CD4-positive, CD25-positive, alpha-beta regulatory T cell (primary cell): ENCODE measurements at places on chromosomes 16 and 17. TPM values are rescaled to one million over a fixed set of nuclear protein-coding genes. Genes with fewer than 3 reads are reported as not detected.

- peaks cover 10% of the 10 kb centered on the region for H3K36me3 ChIP-seq
- no peak for DNase-seq
- no peak overlapping the region for H3K4me3 ChIP-seq
- H3K4me1 ChIP-seq, result peaks cover 1% of the 10 kb centered on the region
Observed at GRCh38 chr17:17060001-17060922, 18.0 kb downstream of the MPRIP start.

DNA sequence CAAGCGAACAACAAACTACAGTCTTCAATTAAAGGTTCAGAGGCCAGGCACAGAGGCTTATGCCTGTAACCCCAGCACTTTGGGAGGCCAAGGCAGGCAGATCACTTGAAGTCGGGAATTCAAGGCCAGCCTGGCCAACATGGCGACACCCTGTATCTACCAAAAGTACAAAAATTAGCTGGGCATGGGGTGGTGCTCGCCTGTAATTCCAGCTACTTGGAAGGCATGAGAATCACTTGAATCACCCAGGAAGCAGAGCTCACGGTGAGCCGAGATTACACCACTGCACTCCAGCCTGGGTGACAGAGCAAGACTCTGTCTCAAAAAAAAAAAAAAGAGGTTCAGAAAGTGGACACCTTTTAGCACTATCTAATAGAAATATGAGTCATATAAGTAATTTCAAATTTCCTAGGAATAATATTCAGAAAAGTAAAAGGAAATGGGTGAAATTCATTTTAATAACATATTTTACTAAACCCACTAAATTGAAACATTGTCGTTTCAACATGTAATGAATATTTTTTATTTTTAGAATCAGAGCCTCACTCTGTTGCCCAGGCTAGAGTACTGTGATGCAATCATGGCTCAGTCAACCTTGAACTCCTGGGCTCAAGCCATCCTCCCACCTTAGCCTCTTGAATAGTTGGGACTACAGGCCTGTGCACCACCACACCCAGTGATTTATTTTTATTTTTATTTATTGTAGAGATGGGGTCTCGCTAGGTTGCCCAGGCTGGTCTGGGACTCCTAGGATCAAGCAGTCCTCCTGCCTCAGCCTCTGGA, 15.2 kb upstream of the MARCHF10 start:
- H3K4me1 ChIP-seq, result no peaks in the 10 kb centered on the region
- no peak for DNase-seq
- H3K27me3 ChIP-seq, result peaks cover 4% of the 10 kb centered on the region

GRCh38 chr17:64732336-64733006, 70.4 kb upstream of the SMURF2 start:
- no peaks in the 10 kb centered on the region for H3K27me3 ChIP-seq
- H3K27ac ChIP-seq, result no peak overlapping the region
- H3K36me3 ChIP-seq, result no peaks in the 10 kb centered on the region
- H3K4me3 ChIP-seq, result no peak overlapping the region
- no peak for DNase-seq

DNA sequence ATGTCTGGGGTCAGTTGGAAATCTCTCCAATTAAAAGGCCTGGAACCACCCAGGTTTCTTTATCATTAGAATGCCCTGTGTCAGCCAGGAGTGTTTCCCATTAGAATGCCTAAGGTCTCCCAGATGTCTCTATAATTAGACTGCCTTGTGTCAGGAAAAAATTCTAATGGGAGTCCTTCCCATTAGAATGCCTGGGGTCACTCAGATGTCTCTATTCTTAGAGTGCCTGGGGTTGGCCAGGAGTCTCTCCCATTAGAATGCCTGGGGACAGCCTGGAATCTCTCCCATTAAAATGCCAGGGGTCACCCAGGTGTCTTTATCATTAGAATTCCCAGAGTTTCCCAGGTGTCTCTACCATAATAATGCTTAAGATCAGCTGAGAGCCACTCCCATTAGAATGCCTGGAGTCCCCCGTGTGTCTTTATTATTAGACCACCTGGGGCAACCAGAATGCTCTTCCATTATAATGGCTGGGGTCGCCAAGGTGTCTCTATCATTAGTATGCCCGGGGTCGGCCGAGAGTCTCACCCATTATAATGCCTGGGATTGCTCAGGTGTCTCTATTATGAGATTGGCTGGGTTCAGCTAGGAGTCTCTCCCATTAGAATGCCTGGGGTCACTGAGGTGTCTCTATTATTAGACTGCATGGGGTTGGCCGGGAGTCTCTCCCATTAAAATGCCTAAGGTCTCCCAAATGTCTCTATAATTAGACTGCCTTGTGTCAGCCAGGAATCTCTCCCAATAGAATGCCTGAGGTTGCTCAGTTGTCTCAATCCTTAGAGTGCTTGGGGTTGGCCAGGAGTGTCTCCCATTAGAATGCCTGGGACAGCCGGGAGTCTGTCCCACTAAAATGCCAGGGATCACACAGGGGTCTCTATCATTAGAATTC, 2254.6 kb downstream of the TP53TG3F start:
- DNase-seq, result no peak
- no peaks in the 10 kb centered on the region for H3K4me1 ChIP-seq
- no peak overlapping the region for H3K27ac ChIP-seq
- no peaks in the 10 kb centered on the region for H3K27me3 ChIP-seq
- no peak overlapping the region for H3K4me3 ChIP-seq
- H3K36me3 ChIP-seq, result no peaks in the 10 kb centered on the region

GRCh38 chr17:8693328-8693727, 51.3 kb downstream of the CCDC42 start:
- no peak for DNase-seq
- no peak overlapping the region for H3K4me3 ChIP-seq
- no peaks in the 10 kb centered on the region for H3K4me1 ChIP-seq
- H3K27ac ChIP-seq, result no peak overlapping the region
- no peaks in the 10 kb centered on the region for H3K36me3 ChIP-seq

DNA sequence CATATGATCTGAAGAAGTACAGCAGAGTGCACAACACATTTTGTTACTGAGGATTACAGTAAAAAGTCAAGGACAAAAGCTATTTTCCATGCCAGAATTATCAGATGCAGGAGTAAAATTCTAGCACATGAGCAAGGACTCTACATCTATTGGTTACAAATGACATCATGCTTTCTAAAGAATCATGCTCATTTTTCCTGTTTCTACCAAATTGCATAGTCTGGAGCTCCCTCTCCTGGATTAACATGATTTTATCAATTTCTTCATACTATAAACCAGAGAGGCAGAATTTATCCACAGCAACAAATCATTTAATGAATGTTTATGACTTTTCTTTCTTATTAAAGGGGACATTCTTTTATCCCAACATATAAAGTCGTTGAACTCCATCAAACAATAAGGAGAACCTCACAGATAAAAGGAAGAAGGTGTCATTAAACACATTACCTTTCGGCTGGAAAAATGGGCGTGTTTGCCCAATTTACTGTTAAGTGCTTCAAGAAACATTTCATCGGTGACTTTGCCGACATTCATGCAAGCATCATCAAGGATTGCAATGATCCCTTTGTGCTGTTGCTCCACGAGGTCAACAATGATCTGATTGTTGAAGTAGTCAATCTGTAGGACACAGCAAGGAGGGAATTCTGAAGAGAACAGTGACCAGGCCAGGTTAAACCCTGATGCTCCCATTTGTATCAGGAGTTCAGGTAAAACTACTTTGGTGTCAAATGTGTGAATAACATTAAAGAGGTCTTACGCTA, 121.7 kb downstream of the MYO1D start:
- H3K27ac ChIP-seq, result no peak overlapping the region
- no peaks in the 10 kb centered on the region for H3K4me1 ChIP-seq
- no peak overlapping the region for H3K4me3 ChIP-seq
- no peaks in the 10 kb centered on the region for H3K27me3 ChIP-seq

GRCh38 chr16:87765776-87766484, at the start of gene KLHDC4:
Gene KLHDC4 (minus strand): TSS chr16:87765986. CDS start chr16:87765890, 96 bp downstream.
- peaks cover 28% of the 10 kb centered on the region for H3K36me3 ChIP-seq
- H3K27ac ChIP-seq, result peak within 1 kb of the TSS; percentile 89
- H3K27me3 ChIP-seq, result no peaks in the 10 kb centered on the region
- peak within 1 kb of the TSS; percentile 77 for H3K4me3 ChIP-seq

DNA sequence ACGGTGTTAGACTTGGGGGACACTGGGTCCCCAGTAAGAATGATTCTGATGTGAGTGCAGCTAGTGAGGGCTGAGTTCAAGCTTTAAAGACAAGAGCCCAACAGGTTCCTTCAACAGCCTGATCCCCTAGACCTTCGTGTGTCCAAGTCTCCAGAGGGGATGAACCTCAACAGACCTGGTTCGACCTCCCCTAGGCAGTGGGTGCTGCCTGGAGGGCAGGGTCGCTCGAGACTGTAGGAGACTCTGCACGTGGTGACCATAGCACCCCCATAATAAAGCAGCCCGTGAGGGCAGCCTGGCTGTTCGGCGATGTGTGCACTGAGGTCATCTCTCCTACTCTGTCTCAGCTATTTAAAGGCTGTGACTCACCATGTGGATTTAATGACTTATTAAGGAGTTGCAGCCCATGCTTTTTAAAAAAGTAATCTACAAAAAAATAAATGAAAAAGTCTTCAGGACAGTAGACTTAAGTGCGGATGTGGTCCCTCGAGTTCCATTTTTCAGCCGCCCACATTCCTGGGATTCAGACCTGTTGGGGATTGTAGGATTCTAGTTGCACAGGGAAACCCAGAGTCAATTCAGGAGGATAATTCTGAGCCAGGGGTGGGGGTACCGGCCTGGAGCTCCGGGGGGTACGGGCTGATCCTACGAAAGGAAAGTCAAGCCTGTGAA, 23.4 kb upstream of the METRNL start:
- H3K4me1 ChIP-seq, result peaks cover 16% of the 10 kb centered on the region
- H3K27ac ChIP-seq, result no peak overlapping the region
- no peaks in the 10 kb centered on the region for H3K27me3 ChIP-seq
- no peaks in the 10 kb centered on the region for H3K36me3 ChIP-seq

DNA sequence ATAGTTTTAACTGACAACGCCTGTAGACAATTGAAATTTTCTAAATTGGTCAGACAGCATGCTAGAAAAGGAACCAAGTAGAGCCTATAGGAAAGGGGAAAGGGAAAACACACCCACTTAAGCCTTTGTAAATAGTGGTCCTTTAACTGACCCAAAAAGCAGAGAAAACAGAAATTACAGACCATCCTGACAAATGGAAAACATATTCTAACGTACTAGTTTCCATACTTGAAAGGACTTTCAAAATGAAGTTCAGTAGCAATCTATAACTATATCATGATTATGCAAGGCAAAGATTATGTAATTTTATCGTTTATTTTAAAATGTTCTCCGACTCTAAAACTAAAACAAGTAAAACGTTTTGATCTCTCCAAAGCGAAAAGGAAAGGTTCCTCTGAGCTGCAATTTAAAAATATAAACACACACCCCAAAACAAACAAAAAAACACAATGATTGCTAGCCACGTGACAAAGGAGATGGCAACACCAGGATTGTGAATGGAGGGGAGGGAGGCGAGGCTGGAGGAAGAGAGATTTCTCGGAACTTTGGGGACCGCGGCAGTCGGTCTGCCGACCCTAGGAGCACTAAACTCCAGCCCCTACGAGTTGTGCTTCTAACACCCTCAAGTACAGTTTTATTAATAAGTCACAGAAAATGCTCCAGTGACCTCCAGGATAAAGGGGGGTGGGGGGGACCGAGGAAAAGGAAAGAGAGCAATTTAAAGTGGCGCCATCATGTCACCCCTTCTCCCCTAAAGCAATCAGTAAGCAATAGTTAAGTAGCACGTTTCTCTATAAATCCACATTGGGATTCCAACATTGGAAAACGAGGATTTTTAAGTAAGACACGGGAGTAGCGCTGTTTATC, 1.7 kb downstream of the KANSL1 start:
- peak overlapping the region; percentile 100 for H3K4me3 ChIP-seq
- DNase-seq, result no peak
- peak overlapping the region; percentile 98 for H3K27ac ChIP-seq
- H3K36me3 ChIP-seq, result peaks cover 2% of the 10 kb centered on the region
- H3K4me1 ChIP-seq, result peaks cover 79% of the 10 kb centered on the region
- H3K27me3 ChIP-seq, result no peaks in the 10 kb centered on the region

GRCh38 chr17:79838522-79839274, 542 bp downstream of the CBX4 start:
- H3K27me3 ChIP-seq, result no peaks in the 10 kb centered on the region
- H3K27ac ChIP-seq, result peak overlapping the region; percentile 76
- peaks cover 81% of the 10 kb centered on the region for H3K4me1 ChIP-seq
- peak overlapping the region; percentile 95 for H3K4me3 ChIP-seq

GRCh38 chr17:44108440-44109311, 14.8 kb downstream of the HDAC5 start:
- H3K4me1 ChIP-seq, result peaks cover 15% of the 10 kb centered on the region
- no peak overlapping the region for H3K4me3 ChIP-seq
- no peak for DNase-seq

DNA sequence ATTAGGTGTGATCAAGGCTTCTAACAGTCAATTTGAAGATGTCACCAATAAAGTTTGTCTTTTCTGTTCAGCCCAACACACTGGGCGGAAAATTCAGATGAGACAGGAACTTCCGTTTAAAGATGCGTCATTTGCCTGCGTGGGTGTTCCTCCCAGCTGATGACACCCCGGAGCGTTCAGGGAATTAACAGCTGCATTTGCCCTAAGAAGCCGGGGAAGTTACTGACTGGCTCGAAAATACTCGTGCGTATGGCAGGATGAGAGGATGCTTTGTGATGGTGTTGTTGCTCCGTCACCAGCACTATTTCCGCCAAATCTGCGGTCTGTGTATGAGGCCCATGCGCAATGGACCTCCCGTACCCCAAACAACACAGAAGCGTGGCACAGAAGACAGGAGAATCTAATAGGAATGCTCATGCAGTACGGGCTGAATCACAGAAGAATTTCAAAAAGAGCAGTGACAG, 11.9 kb upstream of the PVALEF start:
- H3K36me3 ChIP-seq, result no peaks in the 10 kb centered on the region
- no peak for DNase-seq
- H3K4me3 ChIP-seq, result no peak overlapping the region
- H3K27me3 ChIP-seq, result no peaks in the 10 kb centered on the region

GRCh38 chr16:67177743-67178699, 5.7 kb downstream of the MATCAP1 start:
- H3K4me1 ChIP-seq, result peaks cover 30% of the 10 kb centered on the region
- peaks cover 8% of the 10 kb centered on the region for H3K27me3 ChIP-seq
- peak; percentile 43 for DNase-seq
- no peak overlapping the region for H3K4me3 ChIP-seq

DNA sequence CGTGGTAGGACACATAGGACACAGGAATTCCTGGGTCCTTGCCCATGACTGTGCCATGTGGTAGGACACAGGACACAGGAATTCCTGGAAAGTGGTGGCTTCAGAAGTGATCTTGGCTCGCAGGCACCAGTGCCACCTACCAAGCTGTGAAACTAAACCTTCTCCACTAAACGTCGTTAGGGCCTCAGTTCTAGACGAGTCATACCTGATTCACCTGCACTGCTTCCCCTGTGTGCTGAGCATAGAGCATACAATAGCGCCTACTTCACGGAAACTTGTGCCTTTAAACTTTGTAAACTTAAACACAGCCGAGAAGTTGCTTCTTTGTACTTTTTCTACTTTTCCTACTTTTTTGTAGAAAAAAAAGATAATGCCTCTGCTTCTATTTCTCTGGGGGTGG, 4.8 kb downstream of the SOX8 start:
- no peak overlapping the region for H3K27ac ChIP-seq
- no peaks in the 10 kb centered on the region for H3K36me3 ChIP-seq
- no peak for DNase-seq
- H3K27me3 ChIP-seq, result no peaks in the 10 kb centered on the region
- no peak overlapping the region for H3K4me3 ChIP-seq

Gene CREBBP
- 3.3 TPM for polyA plus RNA-seq

Gene LRRC3C
- 0.38 TPM for polyA plus RNA-seq

Gene CA7
- polyA plus RNA-seq, result not detected

Gene ADGRG3
- not detected for polyA plus RNA-seq

Gene KCNJ18
- not detected for polyA plus RNA-seq

Gene TNK1
- polyA plus RNA-seq, result 1.3 TPM

Gene TEX19
- polyA plus RNA-seq, result not detected

Gene CACNB1
- 0.48 TPM for polyA plus RNA-seq
